Eye (tissue), 1 donor: ENCODE measurements at places on chromosomes 13 and 19.

DNA sequence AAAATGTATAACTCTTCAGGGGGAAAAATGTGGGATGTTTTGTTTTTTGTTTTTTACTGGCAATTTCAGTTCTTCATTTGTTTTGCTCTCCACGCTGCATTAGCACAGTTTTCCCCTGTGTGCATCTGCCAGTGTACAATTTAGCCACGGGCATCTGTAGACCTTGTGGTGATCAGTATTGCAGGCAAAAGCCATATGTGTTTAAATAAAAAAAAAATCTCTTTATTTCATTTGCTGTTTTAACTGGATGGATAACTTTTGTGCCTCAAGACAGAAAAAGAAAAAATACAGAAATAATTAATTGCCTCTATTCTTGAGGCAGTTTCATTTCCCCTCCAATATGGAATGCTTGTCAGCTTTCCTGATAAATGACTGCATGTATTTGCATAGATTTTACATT is 7.9 kb upstream of the MAB21L1 start:
- DNase-seq, result peak; percentile 79

DNA sequence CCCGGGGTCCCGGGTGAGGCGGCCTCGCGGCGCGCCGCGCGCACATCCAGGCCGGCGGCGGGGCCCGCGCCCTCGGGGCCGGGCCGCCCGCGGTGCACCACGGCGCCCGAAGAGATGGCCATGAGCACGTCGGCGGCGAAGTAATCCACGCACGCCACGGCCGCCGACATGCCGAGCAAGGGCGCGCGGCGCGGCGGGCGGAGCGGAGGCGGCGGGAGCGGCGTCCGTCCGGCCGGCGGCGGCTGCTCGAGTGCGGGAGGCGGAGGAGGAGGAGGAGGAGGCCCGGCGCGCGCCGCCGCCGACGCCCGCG is at the start of gene KLF16:
KLF16 (minus strand) TSS at position 252 of the 310 bp plus-strand sequence; CDS start at position 170, 82 bp downstream.
- no peak for DNase-seq

DNA sequence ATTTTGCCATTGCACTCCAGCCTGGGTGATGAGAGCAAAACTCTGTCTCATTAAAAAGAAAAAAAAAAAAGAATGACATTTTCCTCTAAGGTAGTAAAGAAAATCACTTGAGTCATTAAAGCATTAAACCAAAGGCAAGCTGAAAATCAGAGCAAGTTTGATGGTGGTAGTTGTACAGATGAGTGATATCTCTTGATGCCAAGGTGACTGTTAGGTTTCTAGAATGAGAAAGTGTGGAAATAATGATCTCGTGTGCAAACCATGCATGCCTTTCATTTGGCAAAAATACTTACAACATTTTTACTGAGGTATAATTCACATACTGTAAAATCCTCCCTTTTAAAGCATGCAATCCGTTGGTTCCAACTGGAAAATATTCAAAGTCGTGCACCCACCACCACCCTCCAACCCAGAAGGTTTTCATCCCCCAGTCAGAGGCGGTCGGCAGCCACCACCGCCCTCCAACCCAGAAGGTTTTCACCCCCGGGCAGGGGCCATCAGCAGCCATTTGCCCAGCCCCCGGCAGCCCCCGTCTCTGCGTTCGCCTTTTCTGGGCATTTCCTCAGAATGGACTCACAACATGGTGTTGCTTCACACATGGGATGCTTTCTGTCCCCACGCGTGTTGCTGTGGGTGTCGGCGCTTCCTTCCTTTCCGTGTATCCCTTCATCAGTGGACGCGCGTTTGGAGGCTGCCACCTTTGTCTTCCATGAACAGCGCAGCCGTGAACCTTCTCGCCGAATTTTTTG is 90.2 kb downstream of the ATP11A start:
- DNase-seq, result no peak

GRCh38 chr13:20616059-20616797 is 49.3 kb downstream of the IFT88 start:
- DNase-seq, result no peak

- DNase-seq, result no peak
Observed at GRCh38 chr19:17510220-17510993, 1.0 kb upstream of the PGLS start.

DNA sequence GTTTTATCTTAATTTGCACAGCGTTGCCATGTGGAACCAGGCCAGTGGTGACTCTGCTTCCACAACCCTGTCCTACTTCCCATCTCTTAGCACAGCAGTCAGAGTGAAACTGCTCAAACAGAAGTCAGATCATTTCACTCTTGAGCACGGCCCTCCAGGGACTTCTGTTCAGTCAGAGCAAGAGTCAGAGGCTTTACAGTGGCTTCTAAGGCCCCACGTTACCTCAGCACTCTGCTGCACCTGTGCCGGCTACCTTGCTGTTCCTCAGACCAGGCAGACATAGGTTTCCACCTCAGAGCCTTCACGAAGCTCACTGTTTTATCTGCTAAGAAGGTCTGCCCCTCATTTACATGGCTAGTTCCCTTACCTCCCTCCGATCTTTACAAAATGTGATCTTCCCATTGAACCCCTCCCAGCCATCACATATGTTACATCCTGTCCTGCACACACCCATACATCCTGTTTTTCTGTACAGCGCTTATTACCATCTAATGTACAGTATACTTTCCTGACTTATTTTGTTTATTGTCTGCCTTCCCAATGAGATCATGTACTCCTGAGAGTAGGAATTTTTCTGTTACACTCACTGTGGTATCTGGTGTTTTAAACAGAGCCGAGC is 41.6 kb downstream of the TM9SF2 start:
- peak; percentile 55 for DNase-seq

DNA sequence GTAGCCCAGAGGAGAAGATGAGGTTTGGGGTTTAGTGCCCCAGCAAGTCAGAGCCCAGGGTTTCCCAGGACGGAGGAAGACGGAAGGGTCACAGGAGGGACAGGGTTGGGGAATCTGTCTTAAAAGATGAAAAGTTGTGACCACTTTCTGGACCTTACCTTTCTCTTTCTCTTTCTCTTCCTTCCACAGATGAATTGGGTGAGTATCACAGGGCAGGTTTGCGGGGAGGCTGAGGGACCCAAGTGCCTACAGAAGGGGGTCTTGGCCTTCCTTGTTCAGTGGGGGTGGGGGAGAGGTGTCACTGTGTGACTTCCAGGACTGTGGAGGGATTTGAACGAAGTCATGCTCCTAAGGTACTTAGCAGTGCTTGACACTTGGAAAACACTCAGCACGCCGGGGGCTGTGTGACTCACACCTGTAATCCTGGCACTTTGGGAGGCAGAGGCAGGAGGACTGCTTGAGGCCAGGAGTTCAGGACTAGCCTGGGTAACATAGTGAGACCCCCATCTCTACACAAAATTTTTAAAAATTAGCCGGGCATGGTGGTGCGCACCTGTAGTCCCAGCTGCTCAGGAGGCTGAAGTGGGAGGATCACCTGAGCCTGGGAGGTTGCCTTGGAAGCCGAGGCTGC is 8.5 kb downstream of the RELB start:
- no peak for DNase-seq

- DNase-seq, result no peak
Observed at GRCh38 chr13:106526738-106527444, 8.6 kb downstream of the EFNB2 start.

- DNase-seq, result no peak
Observed at GRCh38 chr13:94201022-94201421, 278.5 kb downstream of the DCT start.

GRCh38 chr13:27421101-27421871 is 3.1 kb upstream of the GTF3A start:
- DNase-seq, result no peak

DNA sequence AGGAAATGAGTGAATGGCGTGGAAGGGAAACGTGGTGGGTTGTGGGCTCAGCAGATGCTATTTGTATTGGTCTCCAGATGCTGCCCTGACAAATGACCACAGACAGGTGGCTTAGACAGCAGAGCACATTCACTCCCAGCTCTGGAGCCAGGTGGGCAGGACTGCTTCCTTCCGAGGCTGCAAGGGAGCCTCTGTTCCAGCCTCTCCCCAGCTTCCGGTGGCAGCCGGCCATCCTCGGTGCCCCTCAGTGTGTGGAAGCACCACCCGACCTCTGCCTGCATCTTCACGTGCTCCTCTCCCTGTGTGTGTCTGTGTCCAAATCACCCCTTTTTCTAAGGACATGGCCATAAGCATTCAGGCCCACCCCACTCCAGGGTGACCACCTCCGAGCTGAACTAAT is 105.1 kb downstream of the SOX1 start:
- no peak for DNase-seq

DNA sequence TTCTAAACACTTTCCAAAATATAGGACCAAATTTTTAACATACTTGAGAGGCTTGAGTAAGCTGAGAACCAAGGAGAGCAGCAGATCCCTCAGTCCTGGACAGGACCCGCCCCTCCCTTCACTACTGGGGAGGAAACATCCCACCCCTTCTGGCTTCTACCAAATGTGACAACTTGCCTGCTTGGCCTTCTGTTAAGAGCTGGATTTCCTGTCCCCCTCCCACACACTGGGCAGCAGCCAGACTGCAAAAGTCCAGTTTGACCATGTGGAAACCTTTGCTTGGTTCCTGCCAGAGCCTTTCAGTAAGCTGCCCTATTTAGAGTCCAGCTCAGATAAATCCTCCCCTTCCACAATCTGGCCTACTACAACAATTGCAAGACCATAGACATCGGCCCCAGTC is 84.3 kb downstream of the FGF14 start:
- DNase-seq, result no peak

GRCh38 chr13:111181977-111182376 is 66.9 kb downstream of the ARHGEF7 start:
- no peak for DNase-seq

DNA sequence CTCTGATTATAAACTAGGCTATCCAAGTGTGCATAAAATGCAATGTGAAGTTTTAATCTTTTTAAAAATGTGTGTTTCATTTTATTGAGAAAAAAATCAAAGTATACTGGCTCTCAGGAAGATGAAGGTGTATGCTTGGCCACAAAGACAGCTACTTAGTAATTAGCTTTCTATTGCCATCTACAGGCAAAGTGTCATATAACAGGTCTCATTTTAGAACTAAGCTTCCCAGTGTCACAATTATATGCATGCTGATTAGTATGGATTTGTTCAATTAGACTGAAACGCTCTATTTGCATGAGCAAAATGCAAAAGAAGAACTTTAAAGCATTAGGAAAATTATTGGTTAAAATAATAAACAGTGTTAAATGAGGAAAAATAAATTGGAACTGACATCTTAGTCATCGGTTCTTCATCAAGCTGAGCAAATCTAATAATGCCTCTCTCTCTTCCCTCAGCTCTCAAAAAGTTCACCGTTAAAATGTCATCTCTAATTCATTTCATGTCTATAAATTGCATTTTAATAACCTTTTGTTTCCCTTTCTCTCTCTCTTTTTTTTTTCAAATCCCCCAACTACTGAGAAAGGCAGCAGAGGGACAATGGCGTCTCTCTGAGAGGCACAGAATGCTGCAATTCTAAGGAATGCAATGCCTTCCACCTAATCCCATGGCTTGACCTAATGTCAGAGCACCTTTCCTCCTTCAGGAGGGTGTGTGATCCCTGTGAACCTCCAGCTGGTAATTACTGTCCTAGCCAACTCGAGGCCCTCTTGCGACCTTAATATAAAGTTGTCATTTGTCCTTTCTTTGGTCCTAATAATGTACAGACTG is 313.1 kb upstream of the MAB21L1 start:
- DNase-seq, result peak; percentile 90

DNA sequence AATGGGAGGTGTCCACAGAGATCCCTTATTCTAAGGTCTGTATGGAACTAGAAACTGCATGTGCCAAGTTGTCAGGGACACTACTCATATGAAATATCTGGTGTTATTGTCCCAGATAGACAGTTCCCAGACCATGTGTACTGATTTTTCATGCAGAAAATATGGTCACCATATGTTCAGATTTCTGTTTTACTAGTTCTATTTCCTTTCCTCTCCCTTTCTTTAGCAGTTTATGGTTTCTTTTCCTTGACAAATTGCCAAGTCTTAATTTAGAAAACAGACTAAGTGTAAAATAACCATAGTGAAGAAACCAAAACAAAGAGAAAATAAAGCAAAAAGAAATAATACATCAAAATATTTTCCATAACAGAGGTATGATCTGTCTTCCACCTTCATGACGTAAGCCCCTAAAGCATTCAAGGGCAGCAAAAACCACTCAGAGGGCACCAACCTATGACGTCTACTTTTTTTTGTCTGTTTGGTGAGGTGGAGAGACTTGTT is 248.5 kb downstream of the KCTD12 start:
- DNase-seq, result peak; percentile 74

DNA sequence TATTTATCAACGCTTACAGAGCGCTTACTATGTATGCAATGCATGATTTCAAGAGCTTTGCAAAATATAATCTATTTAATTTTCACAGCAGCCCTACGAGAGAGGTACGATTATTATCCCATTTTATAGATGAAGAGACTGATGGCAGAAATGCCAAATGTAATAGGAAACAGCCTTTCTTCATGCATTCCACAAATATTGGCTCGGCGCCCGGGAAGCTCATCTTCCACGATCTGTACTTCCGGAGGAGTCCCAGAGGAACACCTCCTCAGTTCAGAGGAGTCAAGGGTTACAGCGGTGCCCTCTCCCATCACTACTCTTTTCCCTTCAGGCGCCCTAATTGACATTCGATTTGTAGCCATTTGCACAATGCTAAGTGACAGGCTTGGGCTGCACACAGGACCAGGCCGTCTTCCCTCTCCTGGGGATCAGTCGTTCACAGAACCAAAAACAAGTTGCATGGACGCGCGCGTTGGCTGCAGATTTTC is 1.1 kb upstream of the ARHGAP35 start:
- DNase-seq, result no peak

DNA sequence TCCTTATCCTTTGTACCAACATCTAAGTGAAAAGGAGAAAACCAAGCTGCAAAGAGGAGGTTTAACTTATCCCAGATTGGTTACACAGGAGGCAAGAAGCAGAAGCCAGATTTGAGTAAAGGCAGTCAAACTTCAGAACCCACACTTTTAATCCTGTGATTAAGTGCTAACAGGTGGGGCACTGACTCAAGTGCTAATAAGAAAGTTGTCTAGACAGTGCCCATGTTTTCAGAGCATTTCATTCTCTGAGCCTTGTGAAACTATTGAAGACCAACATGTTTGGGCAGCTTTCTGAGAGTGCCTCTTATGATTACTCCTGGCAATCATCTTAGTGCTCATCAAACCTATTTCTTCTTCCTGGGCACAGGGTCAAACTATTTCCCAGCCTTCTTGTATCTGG is 380.8 kb downstream of the KCNRG start:
- no peak for DNase-seq
